WERI-Rb-1 (cell line): ENCODE measurements at places on chromosomes 13 and 19.
A peak's percentile ranks its signal among the peaks of the same experiment; 100 is the strongest.

- DNase-seq = no peak
Measured at GRCh38 chr13:22108283-22108942, 437.5 kb downstream of the FGF9 start.

DNA sequence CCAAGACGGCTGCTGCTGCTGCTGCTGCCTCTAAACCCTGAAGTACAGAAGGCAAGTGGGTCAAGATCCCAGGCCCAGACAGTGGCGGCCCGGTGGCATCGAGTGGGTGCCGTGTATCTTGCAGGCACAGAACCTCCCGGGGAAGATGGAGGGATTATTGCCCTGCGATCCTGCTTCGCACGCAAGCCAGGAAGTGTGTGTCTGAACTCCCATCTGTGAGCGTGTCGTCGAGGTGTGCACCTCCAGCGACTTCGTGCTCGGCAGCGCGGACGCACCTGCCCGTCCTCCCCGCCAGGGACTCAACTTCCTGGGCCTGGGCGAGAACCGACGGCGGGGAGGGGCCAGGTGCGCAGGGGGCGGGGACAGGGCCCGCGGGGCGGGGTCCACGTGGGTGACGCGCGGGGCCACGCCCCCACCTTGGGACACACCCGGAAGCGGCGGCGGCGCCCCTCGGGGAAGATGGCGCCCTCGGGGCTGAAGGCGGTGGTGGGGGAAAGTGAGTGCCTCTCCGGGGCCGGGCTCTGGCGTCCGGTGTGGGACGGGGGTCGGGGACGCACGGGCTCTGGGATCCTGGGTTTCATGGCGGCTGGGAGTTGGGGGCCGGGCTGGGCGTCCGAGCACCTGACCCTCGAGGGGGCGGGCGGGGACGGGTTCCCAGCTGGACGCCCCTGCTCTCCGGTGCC, at the start of gene STXBP2:
STXBP2 (plus strand) TSS at position 420 of the 683 bp plus-strand sequence; CDS start at position 460, 40 bp downstream.
- no peak for DNase-seq

DNA sequence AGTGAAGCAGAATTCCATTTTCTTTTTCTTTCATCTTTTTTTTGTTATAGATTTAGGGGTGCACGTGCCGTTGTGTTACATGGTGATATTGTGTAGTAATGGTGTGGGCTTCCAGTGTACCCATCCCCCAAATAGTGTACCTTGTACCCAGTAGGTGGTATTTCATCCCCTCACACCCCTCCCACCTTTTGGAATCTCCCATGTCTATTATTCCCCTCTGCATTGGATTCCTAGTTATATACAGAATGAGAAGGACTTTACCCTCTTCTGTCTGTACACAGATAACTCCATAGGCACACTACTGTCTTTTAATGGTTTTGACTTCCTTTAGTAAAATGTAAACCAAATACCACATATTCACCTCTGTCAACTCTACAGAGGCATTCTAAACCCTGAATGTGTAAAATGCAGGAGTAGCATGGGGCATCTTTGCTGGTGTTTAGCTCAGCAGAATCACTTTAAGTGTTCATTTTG, 28.0 kb downstream of the FRY start:
- no peak for DNase-seq

DNA sequence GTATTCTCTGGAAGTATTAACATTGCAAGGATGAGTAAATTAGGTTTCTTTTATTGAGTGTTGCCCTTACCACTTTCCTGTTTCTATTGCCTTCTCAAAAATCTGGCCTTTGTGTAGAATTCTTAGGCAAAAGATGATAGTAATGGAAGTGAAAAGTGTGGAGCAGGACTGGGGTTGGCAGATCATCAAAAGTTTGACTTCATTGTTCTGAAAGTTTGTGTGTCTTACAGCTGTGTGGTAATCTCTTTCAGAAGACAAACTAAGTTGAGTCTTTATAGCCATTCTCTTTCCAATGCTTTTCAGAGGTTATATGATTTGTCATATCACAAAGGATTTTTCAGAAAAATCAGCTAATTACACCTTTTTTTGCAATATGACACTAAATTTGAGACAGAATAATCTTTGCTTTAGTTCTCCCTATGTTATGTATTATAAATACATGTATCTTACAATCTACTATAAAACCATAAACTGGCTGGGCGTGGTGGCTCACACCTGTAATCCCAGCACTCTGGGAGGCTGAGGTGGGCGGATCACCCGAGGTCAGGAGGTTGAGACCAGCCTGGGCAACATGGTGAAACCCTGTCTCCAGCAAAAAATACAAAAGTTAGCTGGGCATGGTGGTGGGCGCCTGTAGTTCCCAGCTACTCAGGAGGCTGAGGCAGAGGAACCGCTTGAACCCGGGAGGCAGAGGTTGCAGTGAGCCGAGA, 8.7 kb upstream of the KCNRG start:
- DNase-seq = no peak

GRCh38 chr19:32403291-32403995, 2.1 kb upstream of the DPY19L3 start:
- DNase-seq = peak; percentile 12

DNA sequence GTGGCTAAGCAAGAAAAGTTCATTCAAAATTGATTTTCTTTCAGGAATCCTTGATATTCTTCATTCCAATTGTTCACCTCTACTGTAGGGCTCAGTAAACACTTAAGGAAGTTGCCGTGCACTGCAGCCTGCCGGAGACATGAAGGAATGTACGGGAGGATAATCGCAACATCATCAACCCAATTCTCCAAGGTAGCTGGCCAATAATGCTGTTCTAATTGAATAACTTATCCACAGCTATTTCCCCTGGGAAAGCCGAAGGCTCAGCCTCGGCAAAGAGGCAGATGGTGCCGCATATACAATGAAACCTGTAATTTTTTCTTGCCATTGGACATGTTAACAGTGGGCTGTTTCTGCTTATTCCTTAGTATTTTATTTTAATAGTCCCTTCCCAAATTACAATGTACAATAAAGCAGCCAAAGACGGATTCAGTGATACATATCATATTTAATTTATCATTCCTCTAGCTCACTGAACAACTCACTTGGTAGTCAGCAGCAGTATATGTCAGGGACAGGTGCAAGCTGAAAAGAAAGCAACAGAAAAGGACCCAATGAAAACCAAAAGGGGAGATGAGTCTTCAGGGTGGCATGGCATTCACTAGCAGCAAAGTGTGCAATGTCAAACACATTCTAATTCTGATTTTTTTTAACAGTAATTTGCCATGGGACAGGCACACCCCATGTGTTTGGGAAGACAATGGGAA, 420.5 kb upstream of the KLF12 start:
- DNase-seq = no peak

- no peak for DNase-seq
Measured at GRCh38 chr19:56969759-56970178, 129.2 kb upstream of the PEG3 start.

- DNase-seq = peak; percentile 51
Measured at GRCh38 chr13:31588893-31589292, 150.4 kb upstream of the RXFP2 start.

GRCh38 chr19:18366021-18366435, 19.9 kb upstream of the GDF15 start:
- no peak for DNase-seq

- DNase-seq = no peak
Measured at GRCh38 chr19:16340092-16340491, 15.5 kb downstream of the KLF2 start.

- no peak for DNase-seq
Measured at GRCh38 chr19:51681286-51681941, 11.7 kb upstream of the SPACA6 start.

DNA sequence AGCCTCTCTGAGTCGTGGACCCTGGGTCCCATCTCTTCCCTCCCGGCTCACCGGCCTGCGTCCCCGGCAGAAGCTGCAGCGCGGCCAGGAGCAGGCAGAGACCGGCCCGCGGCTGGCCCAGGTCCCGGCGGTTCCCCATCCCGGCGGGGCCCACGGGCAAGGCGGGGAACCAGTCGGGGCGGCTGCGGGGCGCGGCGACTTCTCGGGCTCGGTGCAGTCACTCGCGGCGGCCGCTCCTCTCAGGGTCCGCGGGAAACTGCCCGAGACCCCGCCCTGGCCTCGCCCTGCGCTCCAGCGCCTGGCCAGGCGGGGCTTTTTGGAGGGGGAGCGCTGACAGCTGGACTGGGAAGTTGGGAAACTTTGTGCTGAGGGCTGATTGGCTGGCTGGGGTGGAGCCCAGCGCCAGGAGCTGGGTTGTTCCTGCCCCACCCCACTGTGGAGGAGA, at the start of gene COL5A3:
COL5A3 (minus strand) TSS at position 258 of the 445 bp plus-strand sequence; CDS start at position 139, 119 bp downstream.
- no peak for DNase-seq

- no peak for DNase-seq
Measured at GRCh38 chr19:18091217-18091608, 4.5 kb upstream of the IL12RB1 start.

DNA sequence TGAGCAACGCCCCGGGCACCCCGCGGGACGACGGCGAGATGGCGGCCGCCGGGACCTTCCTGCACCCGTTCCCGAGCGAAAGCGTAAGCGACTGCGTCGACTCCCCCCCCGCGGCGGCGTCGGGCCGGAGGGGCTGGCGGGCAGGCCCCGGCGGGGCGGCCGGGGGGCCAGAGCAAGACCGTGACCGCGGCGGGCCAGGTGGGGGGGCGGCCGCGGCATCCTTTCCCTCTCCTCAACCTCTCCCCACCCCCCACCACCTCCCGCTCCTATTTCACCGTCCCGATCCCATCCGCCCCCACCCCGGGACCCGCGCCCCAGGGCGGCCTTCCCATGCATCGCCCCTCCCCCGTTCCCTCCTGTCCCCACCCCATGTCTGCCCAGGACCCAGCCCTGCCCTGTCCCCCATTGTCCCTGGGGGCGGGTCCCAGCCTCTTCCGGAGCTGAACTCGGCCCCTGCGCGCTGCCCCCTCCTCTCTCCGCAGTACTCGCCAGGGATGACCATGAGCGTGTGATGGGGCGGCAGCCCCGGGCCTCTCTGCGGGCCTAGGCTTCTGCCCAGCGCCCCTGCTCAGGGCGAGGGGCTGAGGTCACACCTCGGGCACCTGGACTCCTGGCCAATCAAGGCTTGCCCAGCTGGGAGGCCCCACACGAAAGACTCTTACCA, 4.1 kb downstream of the ISYNA1 start:
- DNase-seq = peak; percentile 65

DNA sequence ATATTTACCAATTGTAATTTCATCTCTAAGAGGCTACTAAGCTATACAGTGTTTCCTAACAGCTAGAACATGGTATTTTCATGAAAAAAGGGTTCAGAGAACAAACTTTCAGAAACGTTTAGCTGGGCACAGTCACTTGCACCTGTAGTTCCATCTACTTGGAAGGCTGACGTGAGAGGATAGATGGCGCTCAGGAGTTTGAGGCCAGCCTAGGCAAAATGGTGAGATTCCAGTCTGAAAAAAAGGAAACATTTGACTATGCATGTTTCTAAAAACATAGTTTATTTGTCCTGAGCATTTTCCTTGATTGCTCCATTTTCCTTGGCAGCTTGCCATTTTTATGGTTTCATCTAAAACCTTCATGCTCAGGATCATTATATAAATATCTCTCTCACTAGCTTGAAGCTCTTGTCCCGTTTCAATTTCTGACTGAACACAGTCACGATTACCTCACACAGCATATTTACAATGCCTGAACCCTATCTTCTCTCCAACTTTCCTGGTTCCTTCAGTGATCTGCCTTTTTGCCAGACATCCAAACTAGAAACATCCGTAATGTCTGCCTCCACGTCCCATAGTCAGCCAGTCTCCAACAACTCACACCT, 200.8 kb downstream of the RGCC start:
- no peak for DNase-seq

DNA sequence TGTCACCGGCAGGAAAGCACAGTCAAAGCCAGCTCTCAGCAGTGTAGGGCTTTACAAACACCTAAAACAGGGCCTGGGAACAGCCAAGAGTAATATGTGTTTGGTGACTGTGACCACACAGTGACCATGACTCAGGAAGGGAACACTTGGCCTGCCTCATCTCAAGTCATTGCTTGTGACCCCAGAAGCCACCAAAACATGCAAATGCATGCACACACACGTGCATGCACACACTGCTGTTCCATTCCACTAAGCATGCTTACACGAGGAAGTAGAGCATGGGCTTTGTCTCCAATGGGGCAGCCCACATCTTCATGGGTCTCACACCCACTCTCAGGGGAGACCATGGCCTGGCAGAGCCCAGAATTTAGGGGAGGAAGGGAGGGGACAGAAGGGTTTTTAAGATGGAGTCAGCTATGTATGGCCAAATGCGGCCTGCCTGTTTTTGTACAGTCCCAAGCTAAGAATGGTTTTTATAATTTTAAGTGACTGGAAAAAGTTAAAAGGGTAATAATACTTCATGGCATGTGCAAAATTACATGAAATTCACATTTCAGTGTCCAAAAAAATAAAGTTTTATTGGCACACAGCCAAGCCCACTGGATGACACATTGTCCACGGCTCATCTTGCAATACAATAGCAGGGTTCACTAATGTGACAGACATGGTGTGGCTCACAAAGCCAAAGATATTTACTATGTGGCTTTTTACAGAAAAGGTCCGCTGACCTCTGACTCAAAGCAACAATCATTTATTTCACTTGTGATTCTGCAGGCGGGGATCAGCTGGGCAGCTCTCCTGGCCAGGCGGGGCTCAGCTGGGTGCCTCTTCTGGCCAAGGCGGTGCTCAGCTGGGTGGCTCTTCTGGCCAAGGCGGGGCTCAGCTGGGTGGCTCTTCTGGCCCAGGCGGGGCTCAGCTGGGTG, 17.3 kb downstream of the ZFR2 start:
- DNase-seq = no peak

DNA sequence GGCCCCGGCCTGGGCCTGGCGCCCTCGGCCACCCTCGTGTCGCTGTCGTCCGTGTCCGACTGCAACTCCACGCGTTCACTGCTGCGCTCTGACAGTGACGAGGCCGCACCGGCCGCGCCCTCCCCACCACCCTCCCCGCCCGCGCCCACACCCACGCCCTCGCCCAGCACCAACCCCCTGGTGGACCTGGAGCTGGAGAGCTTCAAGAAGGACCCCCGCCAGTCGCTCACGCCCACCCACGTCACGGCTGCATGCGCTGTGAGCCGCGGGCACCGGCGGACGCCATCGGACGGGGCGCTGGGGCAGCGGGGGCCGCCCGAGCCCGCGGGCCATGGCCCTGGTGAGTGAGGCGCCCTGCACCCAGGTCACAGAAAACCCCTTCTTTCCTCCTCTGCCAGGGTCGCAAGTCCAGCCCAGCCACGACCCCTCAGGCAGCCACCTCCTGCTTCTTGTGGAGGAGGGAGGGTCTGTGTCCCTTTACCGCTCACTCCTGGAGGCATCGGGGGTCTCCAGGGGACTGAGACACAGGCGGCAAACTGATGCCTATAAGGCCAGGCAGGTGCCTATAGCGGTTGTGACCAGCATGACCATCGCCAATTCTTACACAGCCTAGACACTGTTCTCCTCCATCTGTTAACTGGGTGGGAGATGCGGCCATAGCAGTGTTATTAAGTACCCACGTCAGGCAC, 4.2 kb downstream of the TTC9B start:
- DNase-seq = no peak

- peak; percentile 92 for DNase-seq
Measured at GRCh38 chr19:19203012-19203856, at the start of gene NR2C2AP. Gene NR2C2AP (minus strand): TSS chr19:19203414. CDS start chr19:19203060, 354 bp downstream.
